ENCODE measurements at places on chromosomes 7 and 10.

- DNase-seq, result no peak
These were observed 770.2 kb downstream of the NRG3 start for GRCh38 chr10:82645221-82645620.

DNA sequence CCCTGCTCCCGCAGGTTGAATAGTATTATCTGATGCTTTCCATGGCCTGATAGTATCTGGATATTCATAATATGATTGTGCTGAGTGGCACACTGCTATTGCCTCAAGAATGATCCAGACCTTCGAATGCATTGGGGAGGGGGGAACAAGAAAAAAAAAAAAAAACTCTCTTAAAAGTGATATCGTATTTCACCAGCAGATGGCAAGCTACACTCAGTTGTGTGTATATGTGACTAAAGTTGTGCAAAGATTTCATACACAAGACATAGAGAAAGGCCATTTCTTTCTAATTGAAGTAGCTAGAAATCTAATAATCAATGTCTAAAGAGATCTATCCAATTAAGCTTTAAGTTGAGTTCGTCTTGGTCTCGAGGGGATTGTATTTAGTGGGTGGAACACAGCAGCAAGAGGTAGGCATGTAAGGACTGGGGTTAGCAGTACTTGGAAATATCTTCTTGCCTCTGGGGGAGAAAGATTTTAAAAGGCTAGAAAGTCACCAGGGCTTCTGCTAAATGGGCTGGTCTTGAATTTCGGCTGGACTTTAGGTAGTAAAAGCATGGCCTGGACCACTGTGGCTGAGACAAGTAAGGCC is 15.3 kb downstream of the SFRP4 start:
- peak; percentile 13 for DNase-seq

DNA sequence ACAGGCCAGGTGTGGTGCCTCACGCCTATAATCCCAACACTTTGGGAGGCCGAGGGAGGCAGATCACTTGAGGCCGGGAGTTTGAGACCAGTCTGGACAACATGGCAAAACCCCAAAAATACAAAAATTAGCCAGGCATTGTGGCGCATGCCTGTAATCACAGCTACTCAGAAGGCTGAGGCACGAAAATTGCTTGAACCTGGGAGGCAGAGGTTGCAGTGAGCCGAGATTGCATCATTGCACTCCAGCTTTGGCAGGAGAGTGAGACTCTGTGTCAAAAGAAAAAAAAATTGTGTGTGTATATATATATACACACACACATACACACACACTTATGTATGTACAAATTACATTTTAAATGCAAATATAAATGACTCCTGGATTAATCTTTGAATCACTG is 76.8 kb upstream of the LRRN3 start:
- no peak for DNase-seq

- no peak for DNase-seq
These were observed 38.2 kb downstream of the HTR5A start for GRCh38 chr7:155108144-155108901.

DNA sequence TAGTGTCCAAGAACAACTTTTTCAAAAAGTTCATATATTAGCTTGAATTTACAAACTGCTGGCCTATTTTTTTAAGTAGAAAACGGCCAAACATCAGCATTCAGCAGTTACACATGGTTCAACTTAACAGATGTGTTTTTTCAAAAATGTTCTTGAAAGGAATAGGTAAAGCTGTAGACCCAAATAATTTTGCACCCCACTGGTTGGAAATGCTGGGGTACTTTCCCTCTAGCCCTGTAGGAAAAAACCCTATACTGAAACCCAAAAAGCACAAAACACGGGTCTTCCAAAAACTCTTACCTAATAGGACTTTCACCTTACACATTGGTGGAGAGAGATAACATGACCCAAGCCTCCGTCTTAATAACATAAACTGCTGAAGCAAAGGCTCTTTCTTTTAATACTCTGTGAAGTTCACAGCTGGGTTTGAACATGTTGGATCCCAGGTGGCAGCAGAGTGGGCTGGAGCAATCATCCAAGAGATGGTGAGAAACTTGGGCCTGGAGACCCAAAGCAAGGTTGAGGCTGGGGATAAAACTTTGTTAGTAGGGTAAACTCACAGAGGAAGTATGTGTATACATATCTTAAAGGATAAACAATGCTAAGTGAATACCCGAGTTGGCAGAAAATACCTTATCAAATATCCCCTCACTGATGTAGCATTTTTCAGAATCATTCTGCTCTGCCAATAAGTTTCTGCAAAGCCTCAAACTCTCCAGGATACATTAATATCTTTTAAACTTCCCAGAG is 629 bp upstream of the DNAJC9 start:
- no peak for DNase-seq

DNA sequence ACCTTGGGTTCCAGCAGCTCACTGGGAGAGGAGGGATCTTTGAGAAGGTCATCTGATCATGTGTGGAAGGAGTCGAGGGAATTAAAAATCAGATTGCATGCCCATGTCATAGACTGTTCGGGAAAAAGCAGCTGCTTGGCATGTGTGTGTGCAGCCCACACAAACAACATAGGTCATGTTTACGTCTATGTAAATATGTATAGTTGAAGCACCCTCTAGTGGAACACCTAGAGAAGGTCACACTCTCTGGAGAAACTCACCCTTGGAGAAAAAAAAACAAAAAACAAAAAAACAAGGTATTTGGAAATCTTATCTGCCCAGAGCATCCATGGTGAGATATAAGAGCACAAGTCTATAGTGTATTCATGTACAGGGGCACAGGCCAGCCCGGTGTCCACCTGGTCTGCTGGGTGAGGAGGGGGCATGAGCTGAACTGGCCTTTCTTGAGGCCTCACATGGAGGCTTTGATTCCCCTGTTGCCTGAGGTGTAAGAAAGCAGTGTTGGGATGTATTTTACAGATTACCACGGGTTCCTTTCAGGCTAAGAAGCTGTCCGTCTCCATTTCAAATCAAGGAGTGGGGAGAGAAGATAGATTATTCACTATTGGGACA is 98.0 kb downstream of the NPY start:
- DNase-seq, result peak; percentile 10

DNA sequence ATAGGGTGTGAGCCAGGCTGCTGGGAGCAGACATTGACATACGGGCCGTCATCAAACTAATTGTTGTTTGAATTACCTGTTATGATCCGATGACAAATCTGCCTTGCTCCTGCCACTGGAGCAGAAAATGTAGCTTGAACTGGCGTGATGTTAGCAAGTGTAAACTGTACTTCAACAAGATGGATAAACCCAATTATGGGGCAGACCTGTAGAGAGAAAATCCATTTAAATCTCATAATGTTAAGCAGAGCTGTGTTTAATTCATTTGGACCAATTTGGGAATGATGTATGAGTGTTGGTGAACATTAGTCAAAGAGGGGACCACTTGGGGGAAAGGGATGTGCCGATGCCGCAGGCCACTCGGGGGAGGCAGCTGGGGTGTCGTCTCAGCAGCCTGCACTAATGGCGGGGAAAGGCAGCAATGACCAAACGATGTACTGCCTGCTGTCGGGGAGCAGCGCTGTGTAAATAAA is 27.4 kb downstream of the TCF7L2 start:
- no peak for DNase-seq

GRCh38 chr10:62430881-62431280 is 56.7 kb downstream of the ZNF365 start:
- no peak for DNase-seq

DNA sequence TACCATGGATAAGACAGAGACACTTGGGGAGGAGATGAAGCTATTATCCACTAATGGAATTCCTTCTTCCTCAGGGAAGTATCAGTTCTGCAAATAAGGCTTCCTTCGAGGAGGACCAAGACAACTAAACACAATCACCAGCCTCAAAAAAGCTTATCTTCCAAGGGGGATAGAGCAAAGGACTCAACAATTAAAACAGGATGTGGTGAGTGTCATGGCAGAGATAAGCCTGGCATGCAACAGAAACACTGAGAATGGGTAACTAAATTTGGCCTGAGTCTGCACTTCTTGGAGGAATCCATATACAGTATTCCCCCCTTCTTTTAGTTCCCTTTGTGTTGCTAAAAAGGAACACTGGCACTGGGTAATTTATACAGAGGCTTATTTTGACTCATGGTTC is 1285.2 kb downstream of the GATA3 start:
- DNase-seq, result no peak

DNA sequence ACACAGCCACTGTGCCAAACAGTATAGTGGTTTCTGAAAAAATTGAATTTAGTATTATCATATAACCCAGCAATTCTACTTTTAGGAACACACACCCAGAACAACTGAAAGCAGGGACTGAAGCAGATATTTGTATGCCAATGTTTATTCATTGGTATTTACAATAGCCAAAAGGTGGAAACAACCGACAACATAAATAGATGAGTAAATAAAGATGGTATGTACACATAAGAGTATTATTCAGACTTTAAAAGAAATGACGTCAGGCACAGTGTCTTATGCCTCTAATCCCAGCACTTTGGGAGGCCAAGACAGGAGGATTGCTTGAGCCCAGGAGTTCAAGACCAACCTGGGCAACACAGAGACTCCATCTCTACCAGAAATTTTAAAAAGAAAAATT is 7.2 kb downstream of the CDCA7L start:
- DNase-seq, result no peak

Data from HCT116 (cell line).